ENCODE measurements at places on chromosomes 2 and 18.

GRCh38 chr2:128062571-128062970 lies 28.4 kb upstream of the UGGT1 start:
- no peak for DNase-seq

- no peak for DNase-seq
Measured at GRCh38 chr2:179751163-179751809, 110.1 kb downstream of the ZNF385B start.

DNA sequence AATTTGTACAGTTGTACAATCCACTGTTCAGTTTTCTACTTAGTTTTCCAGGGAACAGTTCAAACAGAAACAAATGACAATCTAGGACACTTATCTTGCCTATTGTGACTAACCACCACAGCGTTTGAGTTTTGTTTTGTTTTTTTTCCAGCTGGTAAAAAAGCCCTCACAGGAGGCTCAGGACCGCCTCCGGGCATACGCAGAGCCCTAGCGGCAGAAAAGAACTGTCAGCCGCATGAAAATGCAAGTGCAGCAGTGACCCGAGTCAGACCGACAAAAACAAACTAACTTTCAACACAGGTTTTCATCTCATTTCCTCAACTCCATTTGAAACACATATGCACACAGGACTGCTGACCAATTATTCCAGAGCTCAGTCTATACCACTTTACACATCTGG lies 68.6 kb downstream of the STEAP3 start:
- no peak for DNase-seq

- no peak for DNase-seq
Measured at GRCh38 chr2:138720035-138720838, 60.0 kb downstream of the NXPH2 start.

- no peak for DNase-seq
Measured at GRCh38 chr18:33264566-33264965, 176.0 kb downstream of the CCDC178 start.

- DNase-seq, result peak; percentile 43
Measured at GRCh38 chr2:230929381-230930148, 4.5 kb upstream of the GPR55 start.

- DNase-seq, result no peak
Measured at GRCh38 chr18:59907660-59908059, 7.9 kb downstream of the PMAIP1 start.

DNA sequence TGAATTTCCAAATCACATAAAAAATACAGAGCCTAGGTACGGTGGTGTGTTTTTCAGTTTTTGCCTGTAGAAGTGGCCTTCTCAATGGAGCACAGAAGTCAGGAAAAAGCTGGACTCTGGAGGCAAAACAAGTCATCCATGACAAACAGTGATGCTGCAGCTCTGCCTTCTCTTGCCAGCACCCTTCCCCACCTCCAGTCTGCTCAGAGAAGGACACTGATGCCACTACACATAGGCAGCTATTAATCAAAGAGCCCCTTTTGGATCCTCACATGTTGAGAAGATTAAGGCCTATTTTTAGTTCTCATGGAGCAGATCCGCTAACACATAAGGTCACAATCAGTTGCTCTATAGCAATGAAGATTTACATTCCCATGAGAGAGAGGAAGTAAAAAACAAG lies 181.6 kb upstream of the GALNT5 start:
- DNase-seq, result no peak

DNA sequence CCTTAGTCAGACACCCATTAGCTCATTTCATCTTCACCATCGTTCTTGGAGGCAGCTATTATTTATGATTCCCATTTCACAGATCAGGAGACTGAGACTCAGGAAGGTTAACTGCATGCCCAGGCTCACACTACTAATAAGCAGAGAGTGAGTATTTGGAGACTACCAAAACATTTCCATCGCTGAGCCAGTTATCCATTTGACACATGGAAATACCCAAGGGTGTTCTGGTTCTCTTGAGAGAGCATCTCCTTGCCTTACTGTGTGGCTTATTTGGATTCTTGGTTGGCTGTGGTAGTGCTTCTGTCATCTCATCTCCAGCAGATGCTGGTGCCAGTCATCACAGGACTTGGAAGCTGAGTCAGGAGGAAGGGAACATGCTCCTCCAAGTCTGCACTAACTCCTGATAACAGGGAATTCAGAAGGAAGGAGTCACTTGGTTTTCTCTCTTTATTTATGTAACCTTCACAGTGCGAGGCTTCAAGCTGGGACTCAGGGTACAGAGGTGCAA lies 55.2 kb downstream of the RASGRP3 start:
- DNase-seq, result no peak

DNA sequence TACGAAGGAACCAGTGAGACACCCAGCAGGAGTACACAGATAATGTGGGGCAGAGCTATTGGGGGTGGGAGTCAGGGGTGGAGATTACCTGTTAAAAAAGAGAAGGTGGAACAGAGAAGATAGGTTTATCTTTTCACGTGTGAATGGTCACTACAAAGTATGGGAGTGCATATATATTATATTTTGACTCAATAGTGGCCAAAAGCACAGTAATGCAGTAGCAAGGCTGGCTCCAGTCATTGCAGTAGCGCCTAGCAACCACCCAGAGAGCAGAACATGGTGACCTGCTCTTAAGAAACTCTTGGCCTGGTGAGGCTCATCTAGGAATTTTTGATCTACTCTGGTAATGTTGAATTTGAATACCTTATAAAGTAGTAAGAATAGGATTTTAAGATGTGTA lies 1.0 kb downstream of the IMPACT start:
- no peak for DNase-seq

GRCh38 chr2:234797566-234798250 lies 154.1 kb upstream of the SH3BP4 start:
- peak; percentile 57 for DNase-seq

DNA sequence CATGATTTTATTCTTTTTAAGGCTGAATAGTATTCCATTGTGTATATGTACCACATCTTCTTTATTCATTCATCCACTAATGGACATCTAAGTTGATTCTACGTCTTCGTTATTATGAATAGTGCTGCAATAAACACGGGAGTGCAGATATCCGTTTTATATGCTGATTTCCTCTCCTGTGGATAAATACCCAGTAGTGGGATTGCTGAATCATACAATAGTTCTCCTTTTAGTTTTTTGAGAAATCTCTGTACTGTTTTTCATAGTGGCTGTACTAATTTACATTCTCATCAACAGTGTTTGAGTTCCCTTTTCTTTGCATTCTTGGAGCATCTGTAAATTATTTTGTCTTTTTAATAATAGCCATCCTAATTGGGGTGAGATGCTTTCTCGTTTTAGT lies 114.5 kb downstream of the RGPD3 start:
- no peak for DNase-seq

GRCh38 chr2:204060841-204061240 lies 124.3 kb downstream of the ICOS start:
- no peak for DNase-seq

- no peak for DNase-seq
Measured at GRCh38 chr18:5103693-5104092, 93.4 kb downstream of the AKAIN1 start.

Data from islet precursor cell (in vitro differentiated cells).